ENCODE measurements at places on chromosomes 4 and X.

- no peak for DNase-seq
Observed at GRCh38 chrX:150044556-150044955, 106.3 kb upstream of the EOLA2 start.

GRCh38 chr4:25786497-25787065, 76.2 kb downstream of the SEL1L3 start:
- DNase-seq, result no peak

GRCh38 chrX:15515931-15516330, 15.3 kb downstream of the BMX start:
- DNase-seq, result no peak

DNA sequence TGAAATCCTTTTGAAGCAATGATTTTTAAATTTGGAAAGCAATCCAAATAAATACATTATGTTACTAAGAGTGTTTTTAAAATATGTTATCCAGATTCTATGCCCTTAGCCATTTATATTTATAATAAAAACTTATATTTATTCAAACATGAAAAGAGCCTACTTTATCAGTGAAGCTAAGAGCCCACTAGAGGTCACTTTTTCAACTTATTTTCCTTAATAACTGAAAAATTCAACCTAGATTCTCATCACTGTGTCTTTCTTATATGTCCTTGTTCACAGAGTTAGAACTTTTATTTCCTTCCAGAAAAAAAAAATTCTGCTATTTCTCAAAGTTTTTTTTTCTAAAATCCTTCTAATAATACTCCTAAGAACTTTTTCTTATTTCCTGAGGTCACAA, 23.9 kb downstream of the PRDM8 start:
- DNase-seq, result no peak

- no peak for DNase-seq
Observed at GRCh38 chr4:89284828-89285227, 22.8 kb downstream of the GPRIN3 start.

GRCh38 chr4:3473996-3474765, 11.1 kb downstream of the DOK7 start:
- DNase-seq, result no peak

- no peak for DNase-seq
Observed at GRCh38 chr4:86586160-86586572, 7.9 kb upstream of the PTPN13 start.

- no peak for DNase-seq
Observed at GRCh38 chr4:76178296-76178695, 30.1 kb upstream of the NUP54 start.

DNA sequence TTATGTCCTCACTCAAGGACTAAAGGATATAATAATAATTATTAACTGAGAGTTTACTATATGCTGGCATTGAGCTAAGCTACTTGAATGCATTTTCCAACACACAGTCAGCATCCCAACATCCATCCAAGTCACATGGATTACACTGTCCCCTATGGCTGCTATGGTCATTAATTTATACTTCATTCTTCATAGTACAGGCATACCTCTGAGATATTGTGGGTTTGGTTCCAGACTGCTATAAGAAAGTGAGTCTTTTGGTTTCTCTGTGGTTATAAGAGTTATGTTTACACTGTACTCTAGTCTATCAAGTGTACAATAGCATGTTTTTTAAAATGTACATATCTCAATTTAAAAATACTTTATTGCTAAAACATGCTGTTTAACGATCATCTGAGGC, 89.2 kb downstream of the LNX1 start:
- no peak for DNase-seq
